Central memory CD8-positive, alpha-beta T cell (primary cell): ENCODE measurements at places on chromosomes 1 and 21.

DNA sequence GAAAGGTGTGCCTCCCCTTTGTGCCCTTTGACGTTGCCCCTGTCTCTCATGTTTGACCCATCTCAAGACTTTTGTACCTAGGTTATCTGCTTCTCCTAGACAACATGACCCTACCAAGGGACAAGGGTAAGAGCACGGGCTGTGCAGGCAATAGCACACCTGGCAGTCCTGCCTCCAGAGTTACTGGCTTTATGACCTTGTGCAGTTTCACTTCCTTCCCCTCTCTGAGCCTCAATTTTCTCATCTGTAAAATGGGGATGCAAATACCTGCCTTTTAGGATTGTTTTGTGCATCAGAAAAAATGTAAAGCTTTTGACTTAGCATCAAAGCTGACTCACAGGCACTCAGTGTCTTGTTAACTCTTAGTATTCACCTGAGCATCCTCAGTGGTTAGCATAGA lies 36.4 kb downstream of the ELK4 start:
- peak overlapping the region; percentile 89 for H3K27ac ChIP-seq
- H3K4me1 ChIP-seq = peaks cover 20% of the 10 kb centered on the region
- H3K27me3 ChIP-seq = no peaks in the 10 kb centered on the region
- H3K36me3 ChIP-seq = peaks cover 31% of the 10 kb centered on the region

- H3K36me3 ChIP-seq = no peaks in the 10 kb centered on the region
- H3K4me3 ChIP-seq = no peak overlapping the region
- H3K4me1 ChIP-seq = no peaks in the 10 kb centered on the region
- DNase-seq = no peak
These were observed 360.5 kb downstream of the HLX start for GRCh38 chr1:221239792-221240191.

- H3K27ac ChIP-seq = no peak overlapping the region
- no peak for DNase-seq
- no peaks in the 10 kb centered on the region for H3K27me3 ChIP-seq
These were observed 62.5 kb downstream of the SLC16A1 start for GRCh38 chr1:112893288-112894009.

- no peak overlapping the region for H3K27ac ChIP-seq
- DNase-seq = no peak
- H3K4me3 ChIP-seq = no peak overlapping the region
- peaks cover 54% of the 10 kb centered on the region for H3K36me3 ChIP-seq
These were observed 16.3 kb downstream of the SETD4 start for GRCh38 chr21:36044056-36044455.

DNA sequence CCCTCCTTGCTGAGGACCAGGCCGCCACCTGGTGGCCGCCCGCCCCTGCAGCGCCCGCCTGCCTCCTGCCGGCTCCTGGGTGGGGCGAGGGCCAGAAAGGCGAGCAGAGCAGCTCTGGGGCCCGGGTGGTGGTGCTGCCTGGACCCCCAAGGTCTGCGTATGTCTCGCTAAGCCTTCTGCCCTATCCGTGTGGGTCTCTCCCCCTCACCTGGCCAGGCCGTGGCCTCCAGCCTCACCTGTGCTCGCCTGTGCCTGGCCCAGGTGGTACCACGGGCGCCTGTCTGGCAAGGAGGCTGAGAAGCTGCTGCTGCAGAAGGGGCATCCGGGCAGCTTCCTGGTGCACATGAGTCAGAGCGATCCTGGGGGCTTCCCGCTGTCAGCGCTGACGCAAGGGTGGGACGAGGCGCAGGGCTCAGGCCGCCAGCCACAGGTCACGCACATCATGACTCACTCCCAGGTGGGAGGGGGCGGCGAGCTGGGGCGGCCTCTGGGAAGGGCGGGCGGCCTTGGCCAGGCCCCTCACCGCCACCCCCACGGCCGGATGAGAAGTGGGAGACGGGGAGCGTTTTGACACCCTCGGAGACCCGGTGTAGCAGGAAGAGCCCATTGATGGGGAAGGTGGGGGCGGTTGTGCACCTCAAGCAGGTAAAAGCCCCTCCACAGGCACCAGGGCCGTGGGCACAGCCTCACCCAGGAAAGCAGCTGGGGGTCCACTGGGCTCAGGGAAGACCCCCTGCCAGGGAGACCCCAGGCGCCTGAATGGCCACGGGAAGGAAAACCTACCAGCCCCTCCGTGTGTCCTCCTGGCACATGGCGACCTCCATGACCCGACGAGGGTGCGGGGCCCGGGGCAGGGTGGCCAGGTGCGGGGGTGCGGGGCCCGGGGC lies 9.9 kb downstream of the RNF223 start:
- peak overlapping the region; percentile 13 for H3K4me3 ChIP-seq
- peaks cover 9% of the 10 kb centered on the region for H3K36me3 ChIP-seq
- DNase-seq = peak; percentile 55
- H3K27ac ChIP-seq = peak overlapping the region; percentile 29
- H3K27me3 ChIP-seq = peaks cover 16% of the 10 kb centered on the region

GRCh38 chr1:43440358-43440757 lies 13.4 kb downstream of the HYI start:
- DNase-seq = no peak
- peaks cover 20% of the 10 kb centered on the region for H3K36me3 ChIP-seq
- no peaks in the 10 kb centered on the region for H3K4me1 ChIP-seq
- H3K27me3 ChIP-seq = no peaks in the 10 kb centered on the region
- H3K27ac ChIP-seq = no peak overlapping the region

DNA sequence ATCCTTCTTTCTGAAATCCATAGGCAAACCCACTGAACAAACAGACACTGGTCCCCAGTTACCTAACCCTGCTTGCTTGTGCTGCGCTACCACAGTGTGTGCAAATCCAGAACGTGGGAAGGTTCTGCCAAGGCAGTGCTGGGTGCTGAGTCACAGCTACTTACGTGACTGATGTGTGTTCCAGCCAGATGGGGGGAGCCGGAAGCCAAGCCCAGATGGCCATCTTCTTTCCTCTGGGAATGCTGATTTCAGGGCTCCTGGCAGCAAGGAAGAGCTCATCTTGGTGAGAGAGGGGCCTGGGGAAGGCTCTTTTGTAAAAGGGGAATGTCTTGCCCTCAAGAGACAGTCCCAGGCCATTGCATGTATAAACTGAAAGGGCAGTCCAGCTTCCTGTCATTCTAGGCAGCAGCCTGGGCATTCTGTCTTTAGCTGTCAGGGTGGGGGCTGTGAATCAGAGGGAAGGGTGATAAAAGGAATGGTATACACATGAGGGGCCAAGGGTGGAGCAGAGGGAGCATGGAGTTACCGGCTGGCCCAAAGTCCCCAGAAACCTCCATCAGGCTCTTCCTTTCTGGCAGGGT lies 54.1 kb downstream of the CD46 start:
- peak overlapping the region; percentile 90 for H3K27ac ChIP-seq
- H3K4me1 ChIP-seq = peaks cover 53% of the 10 kb centered on the region
- H3K36me3 ChIP-seq = peaks cover 51% of the 10 kb centered on the region
- H3K27me3 ChIP-seq = no peaks in the 10 kb centered on the region
- no peak for DNase-seq

- no peak overlapping the region for H3K4me3 ChIP-seq
- peaks cover 11% of the 10 kb centered on the region for H3K4me1 ChIP-seq
- peak; percentile 23 for DNase-seq
- peaks cover 2% of the 10 kb centered on the region for H3K36me3 ChIP-seq
These were observed 579.2 kb downstream of the PTPRC start for GRCh38 chr1:199218065-199218464.

GRCh38 chr21:42237577-42237976 lies 18.6 kb downstream of the ABCG1 start:
- H3K27me3 ChIP-seq = no peaks in the 10 kb centered on the region
- peaks cover 67% of the 10 kb centered on the region for H3K4me1 ChIP-seq
- peaks cover 32% of the 10 kb centered on the region for H3K36me3 ChIP-seq
- peak overlapping the region; percentile 77 for H3K4me3 ChIP-seq

DNA sequence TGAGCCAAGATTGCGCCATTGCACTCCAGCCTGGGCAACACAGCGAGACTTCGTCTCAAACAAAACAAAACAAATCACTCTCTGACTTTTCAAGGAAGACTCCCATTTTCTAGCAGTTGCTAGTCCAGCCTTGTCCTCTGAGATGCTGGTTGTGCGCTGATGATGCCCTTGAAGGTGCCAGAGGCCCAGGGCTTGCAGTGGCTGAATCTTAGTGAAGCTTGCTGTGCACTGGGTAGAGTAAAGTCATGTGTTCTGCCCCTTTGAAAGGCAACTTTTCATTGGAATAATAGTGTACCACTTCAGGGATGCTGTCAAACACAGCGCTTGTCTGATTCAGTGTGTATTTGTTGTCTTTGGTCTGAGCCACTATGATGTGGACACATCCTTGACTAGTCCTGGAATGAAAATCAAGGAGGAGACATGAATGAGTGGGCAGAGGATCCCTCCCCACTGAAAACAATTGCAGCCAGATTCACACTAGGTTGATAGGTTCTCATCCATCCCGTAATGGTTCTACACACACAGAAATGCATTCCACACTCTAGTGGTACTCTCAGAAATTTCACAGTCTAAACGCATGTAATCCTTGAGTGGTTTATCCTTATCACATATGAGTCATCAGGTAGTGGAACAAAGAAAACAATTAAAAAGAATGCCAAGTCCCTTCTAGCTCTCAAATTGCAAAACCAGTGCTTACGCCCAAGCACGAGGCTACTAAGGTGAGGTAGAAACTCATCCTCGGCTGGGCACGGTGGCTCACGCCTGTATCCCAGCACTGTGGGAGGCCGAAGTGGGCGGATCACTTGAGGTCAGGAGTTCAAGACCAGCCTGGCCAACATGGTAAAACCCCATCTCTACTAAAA lies 17.8 kb upstream of the TDRD10 start:
- H3K4me1 ChIP-seq = peaks cover 5% of the 10 kb centered on the region
- no peak overlapping the region for H3K4me3 ChIP-seq
- no peak for DNase-seq
